CD4-positive, alpha-beta T cell treated with Interleukin-4 for 4 hours (primary cell): ENCODE measurements at places on chromosomes 3 and 15.

- no peak for DNase-seq
Observed at GRCh38 chr15:92020207-92020606, 166.7 kb downstream of the SLCO3A1 start.

DNA sequence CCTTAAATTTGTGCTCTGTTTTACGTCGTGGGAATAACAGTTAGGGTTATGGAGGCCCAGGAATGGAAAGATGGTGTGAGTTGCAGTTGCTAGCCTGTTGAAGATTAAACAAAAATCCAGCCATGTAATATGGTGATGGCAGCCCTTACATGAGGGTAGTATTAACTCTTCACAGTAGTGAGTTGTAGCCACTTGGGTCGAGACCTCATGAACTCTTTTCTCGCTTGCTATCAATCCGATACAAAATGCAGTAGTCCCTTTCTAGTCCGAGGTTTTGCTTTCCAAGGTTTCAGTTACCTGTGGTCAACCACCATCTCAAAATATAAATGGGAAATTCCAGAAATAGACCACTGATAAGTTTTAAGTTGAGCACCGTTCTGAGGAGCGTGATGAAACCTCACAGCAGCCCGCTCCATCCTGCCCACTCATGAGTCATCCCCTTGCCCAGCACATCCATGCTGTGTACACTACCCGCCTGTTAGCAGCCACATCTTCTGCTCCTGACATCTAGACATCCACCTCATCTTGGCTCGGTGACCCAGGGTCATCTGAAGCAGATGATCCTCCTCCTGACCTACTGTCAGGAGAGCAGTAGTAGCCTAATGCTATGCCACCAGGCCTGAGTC lies 177.9 kb downstream of the CDIN1 start:
- no peak for DNase-seq

DNA sequence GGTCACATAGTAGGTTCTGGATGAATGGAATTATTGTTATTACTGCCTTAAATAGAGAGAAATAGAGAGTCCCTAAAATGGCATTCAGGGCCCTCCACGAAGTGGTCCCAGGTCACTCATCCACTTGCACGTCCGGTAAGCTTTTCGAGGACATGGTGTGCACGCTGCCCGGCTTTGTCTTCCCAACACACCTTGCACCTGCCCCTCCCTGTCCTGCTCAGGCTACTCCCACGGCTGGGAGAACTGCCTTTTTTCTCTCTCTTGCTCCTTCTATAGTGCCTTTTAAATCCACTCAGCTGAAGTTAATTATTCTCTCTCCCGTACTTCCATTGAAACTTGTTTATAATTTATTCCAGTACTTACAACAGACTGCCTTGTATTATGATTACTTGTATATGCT lies 5.6 kb upstream of the DGKG start:
- no peak for DNase-seq

DNA sequence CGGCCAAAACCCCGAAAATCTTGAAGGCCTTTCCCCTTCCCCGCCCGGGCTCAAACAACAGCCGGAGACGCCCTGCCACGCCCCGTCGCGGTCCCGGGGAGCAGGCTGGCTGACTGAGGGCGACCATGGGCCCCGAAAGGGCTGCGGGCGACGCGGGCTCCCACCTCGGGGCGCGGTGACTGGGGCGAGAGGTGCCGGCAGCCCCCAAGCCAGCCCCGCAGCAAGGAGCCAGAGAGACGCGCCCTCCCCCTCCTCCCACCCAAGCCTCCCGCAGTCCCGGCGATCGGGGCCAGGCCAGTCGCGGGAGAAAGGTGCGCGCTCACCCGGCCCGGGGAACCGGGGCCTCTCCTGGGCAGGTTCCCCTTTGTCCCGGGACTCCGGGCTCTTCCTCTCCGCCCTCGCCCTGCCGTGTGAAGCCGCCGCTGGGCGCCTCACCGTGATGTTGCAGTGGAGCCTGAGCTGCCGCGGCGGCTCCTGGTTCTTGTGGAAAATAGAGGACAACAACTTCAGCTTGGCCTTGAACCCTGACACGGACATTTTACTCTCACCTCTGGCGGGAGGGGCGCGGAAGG lies 30.6 kb upstream of the ZSCAN2 start:
- peak; percentile 51 for DNase-seq

DNA sequence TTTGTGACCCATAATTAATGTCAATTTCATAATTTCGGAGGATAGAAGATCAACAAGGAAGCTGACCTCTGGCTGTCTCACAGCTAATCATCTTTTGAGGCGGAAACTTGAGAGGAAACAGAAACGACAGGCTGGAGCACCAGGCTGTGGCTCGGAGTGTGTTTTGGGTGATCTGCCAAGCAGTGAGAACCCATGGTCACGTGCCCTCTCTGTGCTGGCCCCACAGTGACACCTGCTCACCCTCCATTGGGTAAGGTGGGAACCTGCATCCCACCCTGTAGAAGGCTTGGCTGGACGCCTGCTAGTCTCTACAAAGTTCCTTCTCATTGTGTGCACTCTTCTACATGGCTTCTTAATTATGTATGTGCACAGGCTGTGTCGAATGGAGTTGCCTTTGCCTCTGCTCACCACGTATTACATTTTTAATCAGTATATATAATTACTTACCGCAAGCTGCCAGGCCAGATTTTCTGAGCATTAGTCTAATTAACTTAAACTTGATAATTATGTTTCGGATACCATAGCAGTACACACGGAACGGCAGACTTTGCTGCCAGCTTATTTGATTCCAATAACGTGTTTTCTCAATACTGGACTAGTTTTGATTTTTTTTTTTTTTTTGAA lies 719.4 kb upstream of the CFAP20DC start:
- DNase-seq = no peak

- no peak for DNase-seq
Observed at GRCh38 chr3:111517801-111518200, 24.2 kb upstream of the CD96 start.

GRCh38 chr15:67957435-67958132 lies 96.5 kb upstream of the PIAS1 start:
- DNase-seq = no peak

DNA sequence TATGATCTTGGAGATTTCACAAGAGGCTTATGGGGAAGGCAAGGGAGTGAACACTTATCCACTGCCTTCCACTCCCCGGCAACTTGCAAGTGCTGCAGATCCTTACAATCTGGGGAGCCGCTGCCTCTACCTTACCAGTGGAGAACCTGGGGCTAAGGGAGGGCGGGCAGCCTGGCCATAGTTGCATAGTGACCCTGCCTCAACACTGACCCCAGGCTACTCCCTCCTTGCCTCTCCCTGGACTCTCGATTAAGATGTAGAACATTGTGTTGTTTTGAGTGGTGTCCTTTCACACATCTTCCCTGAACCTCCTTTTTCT lies 30.6 kb downstream of the SLC6A11 start:
- no peak for DNase-seq

DNA sequence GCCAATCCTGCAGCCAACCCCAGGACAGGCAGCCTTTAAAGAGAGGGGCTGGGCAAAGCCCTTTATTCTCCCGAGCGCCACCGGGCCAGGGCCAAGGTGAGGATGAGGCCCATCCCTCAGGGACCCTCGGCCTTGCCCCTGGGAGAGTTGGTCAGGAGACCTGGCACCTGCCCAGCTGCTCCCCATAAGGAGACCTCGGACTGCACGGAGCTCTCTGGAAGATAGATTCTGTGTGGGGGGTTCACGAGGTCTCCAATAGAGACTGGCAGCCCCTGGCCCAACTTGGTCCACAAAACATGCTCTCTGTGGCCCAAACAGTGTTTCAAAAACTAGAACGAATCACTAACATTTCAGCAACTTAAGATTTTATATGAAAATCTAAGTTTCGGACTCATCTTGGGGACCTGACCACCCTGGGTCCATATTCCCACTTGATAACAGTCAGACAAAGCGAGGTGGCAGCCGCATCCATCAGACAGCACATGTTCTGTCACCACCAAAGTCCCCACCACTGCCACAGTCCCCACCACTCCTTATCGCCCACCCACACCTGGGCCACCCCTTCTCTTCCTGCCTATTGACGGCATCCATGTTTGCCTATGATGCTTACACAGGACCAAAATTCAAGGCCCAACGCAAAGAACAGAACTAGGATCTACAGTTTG lies 114.4 kb upstream of the RPL32 start:
- no peak for DNase-seq

DNA sequence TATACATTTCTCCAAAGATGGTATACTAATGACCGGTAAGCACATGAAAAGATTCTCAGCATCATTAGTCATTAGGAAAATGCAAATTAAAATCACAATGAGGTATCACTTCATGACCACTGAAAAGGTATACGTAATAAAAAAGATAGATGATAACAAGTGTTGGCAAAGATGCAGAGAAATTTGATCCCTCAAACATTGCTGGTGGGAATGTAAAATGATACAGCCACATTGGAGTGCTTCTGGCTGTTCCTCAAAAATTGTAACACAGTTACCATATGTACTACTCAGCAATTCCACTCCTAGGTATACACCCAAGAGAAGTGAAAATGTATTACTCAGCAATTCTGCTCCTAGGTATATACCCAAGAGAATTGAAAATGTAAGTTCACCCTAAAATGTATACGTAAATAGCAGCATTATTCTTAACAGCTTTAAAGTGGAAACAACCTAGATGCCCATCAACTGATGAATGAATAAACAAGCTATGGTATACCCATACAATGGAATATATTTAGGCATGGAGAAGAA lies 25.0 kb upstream of the KY start:
- no peak for DNase-seq

DNA sequence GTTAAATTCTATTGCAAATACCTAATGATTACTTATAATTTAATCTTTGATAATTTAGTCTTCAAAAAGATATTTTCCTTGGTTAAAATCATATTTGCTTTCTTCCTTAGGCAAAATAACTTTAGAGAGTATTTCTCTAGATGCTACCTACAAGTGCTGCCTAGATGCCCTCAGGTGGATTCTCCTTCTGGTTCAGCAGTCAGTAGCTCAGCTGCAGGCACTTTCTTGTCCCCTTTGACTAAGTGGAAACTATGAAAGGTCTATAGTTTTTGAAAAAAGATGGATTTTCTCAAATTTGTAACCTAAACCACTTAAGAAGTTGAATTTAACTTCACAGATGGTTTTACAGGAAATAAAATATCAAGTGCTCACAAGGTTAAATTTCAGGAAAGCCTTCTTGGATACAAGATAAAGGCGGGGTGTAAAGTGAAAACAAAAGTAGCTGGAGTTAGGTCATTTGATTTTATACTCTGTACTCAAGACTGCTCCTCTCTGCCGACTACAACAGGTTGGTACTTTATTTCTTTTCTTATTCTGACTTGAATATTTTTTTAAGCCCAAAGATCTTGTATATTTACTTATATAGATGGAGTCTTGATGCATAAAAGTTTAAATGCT lies at the start of gene ACKR4:
Gene ACKR4, plus strand, starts transcription at position 455 of the 618 bp plus-strand sequence. CDS start 3,128 bp downstream, outside the sequence.
- no peak for DNase-seq

DNA sequence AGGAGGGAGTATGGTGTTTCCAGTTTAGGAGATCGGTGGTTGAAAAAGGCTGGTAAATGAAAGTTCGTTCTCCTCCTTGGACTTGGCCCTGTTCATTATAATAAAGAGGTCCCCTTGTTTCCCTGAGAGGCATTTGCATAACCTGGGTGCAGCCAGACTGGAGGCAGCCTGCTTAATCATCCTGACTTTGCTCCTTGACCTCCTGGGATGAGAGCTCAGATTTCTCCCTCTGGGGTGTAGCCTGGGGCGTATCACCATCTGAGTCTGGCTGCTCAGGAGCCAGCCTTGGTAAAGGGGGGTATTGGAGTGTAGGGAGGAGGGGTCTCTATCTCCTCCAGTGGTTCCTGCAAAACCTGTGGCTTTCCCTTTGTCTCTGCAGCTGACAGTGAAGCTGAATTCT lies 21.3 kb upstream of the ACAD9 start:
- DNase-seq = no peak

GRCh38 chr3:123365450-123366143 lies 83.3 kb downstream of the ADCY5 start:
- DNase-seq = no peak

DNA sequence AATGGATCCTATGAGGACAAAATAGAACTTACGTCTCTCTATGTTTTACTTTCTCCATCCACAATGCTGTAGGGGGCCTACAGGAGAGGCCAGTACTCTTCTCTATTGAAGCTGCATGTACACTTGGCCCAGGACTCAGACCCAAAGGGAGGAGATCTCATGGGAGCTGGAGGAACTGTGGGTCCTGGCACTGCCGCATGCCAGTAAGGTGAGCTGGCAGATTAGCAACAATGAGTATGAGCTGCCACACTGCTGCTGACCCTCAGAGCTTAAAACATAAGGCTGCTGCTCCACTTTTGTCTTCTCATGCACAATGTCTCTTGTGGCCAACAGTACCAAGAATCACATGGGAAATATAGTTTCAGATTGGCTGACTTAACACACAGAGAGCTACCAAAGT lies 57.8 kb upstream of the TBC1D5 start:
- no peak for DNase-seq
